EH (cell line): ENCODE measurements at places on chromosomes 6 and 20.
A peak's percentile ranks its signal among the peaks of the same experiment; 100 is the strongest.

- peak; percentile 93 for DNase-seq
These were observed 972.0 kb upstream of the CITED2 start for GRCh38 chr6:140346428-140346827.

DNA sequence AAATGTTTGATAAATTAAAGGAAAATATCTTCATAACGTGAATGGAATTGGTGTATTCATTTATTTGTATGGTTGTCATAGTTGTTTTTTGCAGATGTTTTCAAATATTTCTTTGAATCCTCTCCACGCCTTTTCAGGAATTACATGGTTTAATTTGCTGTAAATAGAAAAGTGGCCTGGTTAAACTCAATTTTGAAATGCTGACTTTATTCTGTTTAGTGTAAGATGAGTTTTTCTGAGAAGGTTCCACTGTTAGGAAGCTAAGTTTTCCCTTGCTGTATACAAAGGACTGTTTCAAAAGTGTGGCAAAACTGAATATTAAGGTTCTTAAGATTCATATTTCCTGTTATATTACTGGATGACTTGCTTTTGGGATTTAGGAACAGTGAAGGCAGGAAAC is 503 bp upstream of the ZC2HC1B start:
- no peak for DNase-seq

- no peak for DNase-seq
These were observed 336.2 kb downstream of the FOXA2 start for GRCh38 chr20:22248051-22248667.

- peak; percentile 70 for DNase-seq
These were observed 20.4 kb upstream of the EFHC1 start for GRCh38 chr6:52399511-52400312.

- no peak for DNase-seq
These were observed 179.7 kb downstream of the PHACTR1 start for GRCh38 chr6:12896208-12896733.

DNA sequence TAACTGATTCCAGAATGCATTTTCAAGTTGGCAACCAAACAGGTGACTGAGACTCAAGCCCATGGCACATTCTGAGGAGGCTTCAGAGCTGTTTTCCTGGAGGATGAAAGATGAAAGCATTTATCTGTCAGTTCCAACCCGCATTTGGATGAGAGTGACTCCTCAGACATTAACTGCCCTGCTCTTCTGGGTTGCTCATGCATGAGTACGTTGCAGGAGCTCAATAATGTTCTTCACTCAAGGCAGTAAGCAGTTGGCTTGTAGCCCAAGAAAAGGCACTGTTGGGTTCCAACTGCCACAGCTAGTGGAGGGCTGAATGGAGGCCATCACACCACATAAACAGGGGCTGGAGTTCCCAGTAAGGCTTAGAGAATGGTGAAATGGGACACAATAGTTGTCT is 155.3 kb downstream of the FUT9 start:
- no peak for DNase-seq

DNA sequence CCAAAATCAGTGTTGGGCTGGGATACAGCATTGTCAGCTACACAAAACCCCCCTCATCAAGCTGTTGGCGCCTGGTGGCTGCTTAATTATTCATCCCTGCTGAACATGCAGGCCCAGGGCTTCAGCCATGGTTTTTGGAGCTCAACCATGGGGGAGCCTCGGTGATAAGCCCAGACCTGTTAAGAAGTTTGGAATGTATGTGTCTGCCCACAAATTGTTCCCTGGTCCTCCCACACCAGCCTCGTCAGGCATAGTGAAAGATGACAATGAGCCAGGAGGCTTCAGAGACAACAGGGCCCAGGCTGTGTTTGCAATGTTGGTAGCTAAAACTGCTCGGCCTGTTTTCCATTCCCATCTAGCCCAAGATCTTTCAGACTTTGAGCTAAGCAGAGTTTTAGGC is 34.8 kb upstream of the SIRPA start:
- peak; percentile 72 for DNase-seq

- no peak for DNase-seq
These were observed 336.0 kb downstream of the SYNE1 start for GRCh38 chr6:152301021-152301764.

GRCh38 chr6:39929733-39930461 is 4.4 kb downstream of the MOCS1 start:
- DNase-seq: peak; percentile 83

- DNase-seq: peak; percentile 92
These were observed 86.1 kb downstream of the SLX4IP start for GRCh38 chr20:10521068-10521831.

GRCh38 chr6:63458480-63459115 is 113.7 kb upstream of the LOC128125822 start:
- DNase-seq: no peak

GRCh38 chr6:36615018-36615761 is 21.0 kb downstream of the SRSF3 start:
- DNase-seq: peak; percentile 68

GRCh38 chr20:18628330-18628920 is 40.6 kb downstream of the DTD1 start:
- DNase-seq: no peak

GRCh38 chr20:44745598-44746366 is at the start of gene KCNK15:
TSS of gene KCNK15 (plus strand) at chr20:44745865. CDS start at chr20:44745911, 46 bp downstream.
- DNase-seq: peak; percentile 44

DNA sequence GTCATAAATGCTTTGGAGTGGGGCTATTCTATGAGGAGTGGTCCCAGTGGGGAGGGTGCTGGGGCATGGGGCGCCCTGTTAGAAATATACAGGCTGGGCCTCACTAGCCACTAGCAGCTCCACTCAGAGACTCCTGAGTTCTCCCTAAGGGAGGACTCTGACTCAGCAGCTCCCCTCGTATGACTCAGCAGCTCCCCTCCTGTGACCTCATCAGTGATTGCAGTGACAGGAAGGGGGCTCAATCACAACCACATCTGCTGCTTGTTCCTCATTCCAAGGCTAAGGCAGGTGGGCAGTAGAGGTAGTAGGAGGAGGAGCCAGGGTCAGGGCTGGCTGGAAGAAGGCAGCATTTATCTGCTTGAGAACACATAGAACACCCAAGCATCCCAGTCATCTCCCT is 73.7 kb downstream of the PRND start:
- peak; percentile 65 for DNase-seq

DNA sequence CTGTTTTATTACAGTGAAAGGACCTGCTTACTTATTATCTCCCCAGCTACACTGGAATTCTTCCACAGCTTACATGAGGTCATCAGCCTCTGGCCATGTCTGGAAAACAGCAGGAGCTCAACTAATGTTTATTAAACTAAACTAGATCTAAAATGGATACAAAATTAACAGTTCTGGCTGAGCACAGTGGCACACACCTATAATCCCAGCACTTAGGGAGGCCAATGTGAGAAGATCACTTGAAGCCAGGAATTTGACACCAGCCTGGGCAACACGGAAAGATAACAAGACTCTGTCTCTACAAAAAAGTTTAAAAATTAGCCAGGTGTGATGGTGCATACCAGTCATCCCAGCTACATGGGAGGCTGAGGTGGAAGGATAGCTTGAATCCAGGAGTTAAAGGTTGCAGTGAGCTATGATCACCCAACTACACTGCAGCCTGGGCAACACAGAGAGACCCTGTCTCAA is 220.8 kb upstream of the MARCKS start:
- DNase-seq: peak; percentile 74

GRCh38 chr6:152151920-152152319 is 344.4 kb downstream of the ESR1 start:
- peak; percentile 41 for DNase-seq

DNA sequence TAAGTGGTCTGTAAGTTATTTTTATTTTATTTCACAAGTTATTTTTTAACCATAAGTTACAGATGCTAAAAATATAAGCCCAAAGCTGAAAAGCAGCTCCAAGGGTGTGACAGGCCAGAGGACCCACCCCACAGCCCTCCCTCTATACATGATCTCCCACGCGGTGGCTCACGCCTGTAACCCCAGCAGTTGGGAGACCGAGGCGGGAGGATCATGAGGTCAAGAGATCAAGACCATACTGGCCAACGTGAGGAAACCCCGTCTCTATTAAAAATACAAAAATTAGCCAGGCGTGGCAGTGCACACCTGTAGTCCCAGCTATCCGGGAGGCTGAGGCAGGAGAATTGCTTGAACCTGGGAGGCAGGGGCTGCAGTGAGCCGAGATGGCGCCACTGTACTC is 32.2 kb downstream of the COL11A2 start:
- no peak for DNase-seq

GRCh38 chr6:135465307-135465706 is 32.2 kb downstream of the AHI1 start:
- DNase-seq: no peak

DNA sequence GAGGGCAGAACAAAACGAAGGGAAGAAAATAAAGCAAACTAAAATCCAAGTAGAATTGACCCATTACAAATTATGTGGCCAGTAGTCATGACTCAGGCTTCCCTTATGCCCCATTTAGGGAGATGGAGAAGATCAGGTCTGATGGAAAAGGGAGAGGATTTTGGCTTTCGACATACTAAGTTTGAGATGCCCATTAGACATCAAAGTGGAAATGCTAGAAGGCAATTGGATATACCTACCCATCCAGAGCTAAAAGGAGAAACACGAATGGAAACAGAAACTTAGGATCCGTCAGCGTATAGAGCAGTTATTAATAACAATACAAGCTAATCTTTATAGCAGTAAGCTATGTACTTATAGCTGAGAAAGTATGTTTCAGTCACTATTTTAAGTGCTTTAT is 4.8 kb downstream of the TRPC4AP start:
- no peak for DNase-seq

DNA sequence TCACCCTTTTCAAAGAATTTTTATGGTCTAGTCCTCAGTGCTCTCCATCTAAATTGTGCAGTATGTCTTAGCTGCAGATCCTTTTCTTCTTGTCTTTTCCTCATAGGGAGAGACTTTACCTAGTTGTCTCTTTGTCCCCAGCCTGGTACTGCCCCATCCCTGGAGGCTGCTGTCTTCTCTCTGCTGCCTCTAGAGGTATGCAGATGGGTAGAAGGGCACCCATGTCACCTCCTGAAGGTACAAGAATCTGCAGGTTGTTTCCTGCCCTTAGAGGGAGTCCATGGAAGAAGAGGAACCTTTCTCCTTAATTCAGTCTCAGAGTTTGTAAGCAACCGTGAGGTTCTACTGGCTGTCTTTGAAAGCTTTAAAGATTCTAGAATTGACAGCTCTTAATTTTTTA is 39.1 kb downstream of the MCM8 start:
- no peak for DNase-seq

GRCh38 chr6:149347067-149347466 is 29.6 kb downstream of the TAB2 start:
- peak; percentile 43 for DNase-seq

- DNase-seq: no peak
These were observed 12.5 kb downstream of the PRIM2 start for GRCh38 chr6:57329933-57330332.

DNA sequence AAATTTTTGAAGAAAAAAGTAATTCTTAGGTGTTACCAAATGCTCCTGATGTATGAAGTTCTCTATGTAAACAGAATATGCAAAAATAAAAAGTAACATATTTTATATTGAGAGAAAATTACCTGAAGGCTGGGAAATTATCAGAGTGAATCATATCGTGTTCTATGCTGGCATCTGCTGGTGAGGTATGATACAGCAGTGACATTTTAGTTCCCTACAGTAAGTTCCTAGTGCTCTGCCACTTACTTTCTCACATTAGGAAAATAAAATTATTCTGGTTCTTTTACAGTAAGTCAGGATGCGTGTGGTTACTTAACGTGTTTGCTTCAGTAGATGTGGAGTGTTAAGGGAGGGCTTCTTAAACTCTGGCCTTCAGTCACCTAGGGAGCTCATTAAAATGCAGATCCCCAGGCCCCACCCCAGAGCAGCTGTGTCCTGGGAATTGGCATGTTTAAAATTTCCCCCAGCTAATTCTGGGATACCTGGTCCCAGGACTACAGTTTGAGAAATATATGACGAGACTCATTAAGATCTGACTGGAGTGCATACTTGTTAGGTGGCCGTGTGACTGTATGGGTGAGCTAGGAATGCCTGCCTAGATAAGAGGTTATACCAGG is 3.2 kb downstream of the ACTR5 start:
- DNase-seq: peak; percentile 46

DNA sequence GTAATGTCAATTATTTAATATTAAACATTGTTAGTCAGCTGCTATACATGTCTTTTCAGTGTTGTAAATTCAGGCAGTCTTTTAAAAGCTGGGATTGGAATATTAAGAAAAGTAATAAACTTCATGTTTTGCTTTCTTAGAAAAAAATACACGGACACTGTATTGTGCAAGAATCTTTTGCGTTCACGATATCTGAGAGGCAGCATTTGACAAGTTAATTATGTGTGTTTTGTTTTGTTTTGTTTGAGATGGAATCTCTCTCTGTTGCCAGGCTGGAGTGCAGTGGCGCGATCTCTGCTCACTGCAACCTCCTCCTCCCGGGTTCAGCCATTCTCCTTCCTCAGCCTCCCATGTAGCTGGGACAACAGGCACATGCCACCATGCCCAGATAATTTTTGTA is 1661.3 kb downstream of the HACE1 start:
- no peak for DNase-seq

GRCh38 chr6:140541288-140541687 is 1166.8 kb upstream of the CITED2 start:
- DNase-seq: peak; percentile 59

GRCh38 chr20:46260480-46260879 is 47.8 kb downstream of the CDH22 start:
- DNase-seq: no peak

GRCh38 chr6:144341831-144342527 is 56.8 kb downstream of the UTRN start:
- DNase-seq: no peak

GRCh38 chr6:78670802-78671201 is 196.5 kb upstream of the IRAK1BP1 start:
- DNase-seq: no peak

DNA sequence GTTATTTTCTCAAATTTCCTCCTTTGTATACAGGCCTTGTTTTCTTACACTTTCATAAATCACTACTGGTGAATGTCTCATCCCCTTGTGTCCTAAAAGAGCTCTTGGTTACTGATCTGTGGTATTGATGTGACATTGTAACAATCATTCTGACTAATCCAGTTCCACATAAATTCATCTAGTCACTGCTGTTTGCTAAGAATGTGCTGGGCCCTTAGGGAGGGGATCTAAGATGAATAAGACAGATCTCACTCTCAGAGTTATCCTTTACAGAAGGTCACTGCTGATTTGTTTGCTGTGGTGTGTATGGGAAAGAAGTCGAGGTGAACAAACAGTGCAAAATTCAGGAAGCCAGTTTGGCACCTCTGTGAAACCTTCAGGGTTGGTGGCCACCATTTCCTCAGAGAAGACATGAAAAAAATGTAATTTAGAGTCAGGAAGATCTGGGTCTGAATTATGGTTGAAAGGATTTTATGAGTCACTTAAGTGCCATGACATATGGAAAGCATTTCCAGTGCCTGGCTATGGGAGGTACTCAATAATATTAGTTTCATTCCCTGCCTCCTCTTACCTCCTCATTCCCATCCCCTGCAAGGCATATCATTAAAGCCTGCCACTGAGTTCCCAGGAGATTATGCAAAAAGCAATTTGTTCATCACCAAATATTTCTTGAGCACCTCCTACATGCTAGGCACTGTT is 121.8 kb downstream of the COL9A1 start:
- DNase-seq: no peak
